HTR-8/SVneo (cell line): ENCODE measurements at places on chromosomes 2 and 18.

DNA sequence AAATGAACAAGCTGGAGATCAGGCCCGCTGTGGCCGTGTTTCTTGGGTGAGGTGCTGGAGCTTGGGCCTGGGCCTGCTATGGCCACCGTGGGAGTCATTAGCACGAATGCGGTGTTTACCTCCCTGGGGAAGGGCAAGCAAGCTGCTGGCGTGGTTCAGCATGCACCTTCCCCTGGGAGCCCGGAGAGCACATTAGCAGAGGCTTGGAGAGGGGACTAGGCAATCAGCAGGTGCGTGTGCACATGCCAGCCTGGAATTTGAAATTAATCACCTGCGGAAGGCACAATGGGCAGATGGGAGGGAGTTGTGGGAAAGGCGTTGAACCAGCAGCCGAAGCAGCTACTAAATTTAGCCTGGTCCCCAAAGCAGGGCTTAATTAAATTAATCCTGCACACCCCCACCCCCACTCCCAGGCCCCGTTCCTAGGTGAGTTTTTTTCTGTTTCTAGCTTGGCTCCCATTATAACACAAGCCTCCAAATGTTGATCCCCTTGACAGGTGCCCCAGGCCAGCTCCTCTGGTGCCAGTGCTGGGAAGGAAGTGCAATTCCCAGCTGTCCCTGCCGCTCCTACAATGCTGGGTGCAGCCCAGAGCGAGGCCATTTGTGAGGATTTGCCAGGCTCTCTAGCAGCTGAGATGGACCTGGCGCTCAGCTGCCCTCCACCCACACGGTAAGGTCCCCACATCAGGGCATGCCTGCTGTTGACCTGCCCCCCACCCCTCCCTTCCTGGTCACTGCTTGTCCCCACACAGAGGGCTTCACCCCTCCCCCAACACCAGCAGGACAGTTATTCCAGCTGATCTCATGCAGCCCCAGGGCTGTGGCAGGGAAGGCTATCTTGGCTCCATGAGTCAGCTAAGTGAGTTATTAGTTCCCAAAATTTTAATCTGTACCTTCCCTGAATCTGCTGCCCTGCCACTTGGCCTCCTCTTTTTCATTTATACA, 115.0 kb downstream of the ZBTB7C start:
- no peak for DNase-seq

GRCh38 chr2:36352701-36353100, 2.9 kb upstream of the CRIM1 start:
- DNase-seq: no peak

DNA sequence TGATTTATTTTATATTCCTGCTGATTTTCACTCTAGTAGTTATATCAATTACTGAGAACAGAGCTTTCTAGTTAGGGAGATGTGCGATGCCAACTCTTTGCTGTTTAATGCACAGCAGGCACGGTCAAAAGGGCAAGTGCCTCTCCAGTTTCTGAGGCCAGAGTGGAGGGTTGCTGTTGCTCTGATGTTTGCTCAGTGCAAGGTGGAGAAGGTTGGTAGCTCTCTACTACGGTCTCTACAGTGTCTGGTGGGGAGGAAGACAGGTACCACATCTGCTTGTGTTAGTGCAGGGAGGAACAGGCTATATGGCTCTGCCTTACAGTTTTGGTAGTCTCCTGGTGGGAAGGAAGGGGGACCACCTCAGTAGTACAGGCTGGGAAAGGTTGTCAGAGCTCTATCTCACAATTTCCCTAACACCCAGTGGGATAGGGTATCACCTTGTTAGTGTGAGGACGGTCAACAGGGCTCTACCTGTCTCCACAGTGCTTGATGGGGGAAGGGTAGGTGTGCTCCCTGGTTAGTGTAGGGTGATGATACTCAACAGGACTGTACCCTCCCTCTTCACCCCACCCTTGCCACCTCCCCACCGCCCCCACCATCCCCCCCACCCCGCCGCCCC, 85.9 kb downstream of the FANCL start:
- no peak for DNase-seq

DNA sequence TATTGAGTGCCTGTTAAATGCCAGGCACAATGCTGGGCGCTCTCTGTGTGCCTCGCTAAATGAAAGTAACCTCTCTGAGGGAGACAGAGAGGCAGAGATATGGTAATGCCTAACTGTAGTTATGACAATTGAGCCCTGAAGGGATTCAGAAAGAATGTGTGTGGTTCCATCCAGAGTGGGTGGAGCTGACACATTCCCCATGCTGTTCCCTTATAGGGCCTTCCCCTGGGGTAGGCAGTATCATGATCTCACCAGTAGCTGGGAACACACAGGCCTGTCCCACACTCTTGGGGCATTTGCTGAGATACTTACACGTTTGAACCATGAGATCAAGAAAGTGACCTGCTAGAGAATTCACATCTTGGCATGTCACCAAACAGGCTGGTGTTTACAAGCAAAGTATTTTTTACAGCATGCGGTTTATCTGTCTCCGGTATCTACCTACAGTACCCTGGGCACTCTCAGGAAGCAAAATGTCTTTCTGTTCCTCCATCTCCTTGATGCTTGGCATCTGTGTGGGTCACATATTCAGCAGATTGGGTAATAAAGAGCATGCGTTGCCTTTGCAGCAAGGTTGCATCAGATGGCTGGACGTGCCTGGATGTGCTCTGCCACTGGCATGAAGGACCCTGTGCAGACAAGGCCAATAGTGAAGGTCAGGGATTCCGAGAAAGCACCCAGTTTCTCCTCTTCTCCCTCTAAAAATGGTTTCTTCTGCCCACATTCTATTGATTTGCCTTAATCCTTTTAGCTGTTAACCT, 9.4 kb downstream of the CTIF start:
- peak; percentile 62 for DNase-seq

DNA sequence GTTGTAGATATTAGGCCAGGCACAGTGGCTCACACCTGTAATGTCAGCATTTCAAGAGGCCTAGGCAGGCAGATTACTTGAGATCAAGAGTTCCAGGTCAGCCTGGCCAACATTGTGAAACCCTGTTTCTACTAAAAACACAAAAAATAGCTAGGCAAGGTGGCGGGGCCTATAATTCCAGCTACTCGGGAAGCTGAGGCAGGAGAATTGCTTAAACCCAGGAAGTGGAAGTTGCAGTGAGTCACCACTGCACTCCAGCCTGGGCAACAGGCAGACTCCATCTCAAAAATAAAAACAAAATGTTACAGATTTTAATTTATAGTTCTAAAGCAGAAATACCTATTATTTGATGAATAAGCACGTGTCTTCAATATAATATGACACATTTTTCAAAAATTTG, 65.6 kb upstream of the UBXN4 start:
- DNase-seq: no peak

DNA sequence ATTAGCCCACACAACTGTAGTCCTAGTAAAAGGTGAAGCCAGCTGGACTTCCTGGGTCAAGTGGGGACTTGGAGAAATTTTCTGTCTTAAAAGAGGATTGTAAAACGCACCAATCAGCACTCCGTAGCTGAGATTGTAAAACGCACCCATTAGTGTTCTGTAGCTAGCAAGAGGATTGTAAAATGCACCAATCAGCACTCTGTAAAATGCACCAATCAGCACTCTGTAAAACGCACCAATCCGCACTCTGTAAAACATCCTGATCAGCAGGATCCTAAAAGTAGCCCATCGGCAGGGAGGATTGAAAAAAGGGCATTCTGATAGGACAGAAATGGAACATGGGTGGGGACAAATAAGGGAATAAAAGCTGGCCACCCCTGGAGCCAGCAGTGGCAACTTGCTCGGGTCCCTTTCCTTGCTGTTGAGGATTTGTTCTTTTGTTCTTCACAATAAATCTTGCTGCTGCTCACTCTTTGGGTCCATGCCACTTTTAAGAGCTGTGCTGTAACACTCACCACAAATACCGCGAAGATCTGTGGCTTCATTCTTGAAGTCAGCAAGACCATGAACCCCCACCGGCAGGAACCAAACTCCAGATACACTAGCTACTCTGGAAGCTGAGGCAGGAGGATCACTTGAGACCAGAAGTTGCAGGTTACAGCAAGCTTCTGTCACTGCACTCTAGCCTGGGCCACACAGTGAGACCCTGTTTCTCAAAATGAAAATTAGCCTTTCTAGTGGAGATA, 102.6 kb downstream of the HS6ST1 start:
- DNase-seq: no peak

- DNase-seq: peak; percentile 14
Observed at GRCh38 chr2:210617732-210618330, 61.4 kb downstream of the CPS1 start.

- no peak for DNase-seq
Observed at GRCh38 chr2:138294451-138294850, 207.1 kb upstream of the SPOPL start.

- no peak for DNase-seq
Observed at GRCh38 chr2:67038195-67038594, 358.9 kb upstream of the ETAA1 start.

- no peak for DNase-seq
Observed at GRCh38 chr18:61575419-61575818, 242.2 kb downstream of the CDH20 start.

DNA sequence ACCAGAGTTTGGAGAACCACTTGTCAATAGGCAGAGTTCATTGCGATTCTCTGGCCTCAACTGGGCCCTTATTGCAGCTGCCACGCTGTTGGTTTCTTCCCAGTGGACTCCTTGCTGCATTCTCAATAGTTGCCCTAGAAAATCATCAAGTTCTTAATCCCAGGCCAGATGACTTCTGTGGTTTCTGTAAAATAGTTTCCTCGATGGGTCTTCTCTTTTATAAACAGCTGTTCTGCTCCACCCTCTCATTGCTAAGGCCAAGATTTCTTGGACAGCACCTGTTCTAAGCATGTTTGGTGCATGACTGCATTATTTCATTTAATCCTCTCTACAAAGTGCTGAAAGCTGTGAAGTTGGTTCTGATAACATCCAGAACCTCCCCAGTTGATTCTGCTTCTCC, 131.0 kb downstream of the BCL2L11 start:
- no peak for DNase-seq

DNA sequence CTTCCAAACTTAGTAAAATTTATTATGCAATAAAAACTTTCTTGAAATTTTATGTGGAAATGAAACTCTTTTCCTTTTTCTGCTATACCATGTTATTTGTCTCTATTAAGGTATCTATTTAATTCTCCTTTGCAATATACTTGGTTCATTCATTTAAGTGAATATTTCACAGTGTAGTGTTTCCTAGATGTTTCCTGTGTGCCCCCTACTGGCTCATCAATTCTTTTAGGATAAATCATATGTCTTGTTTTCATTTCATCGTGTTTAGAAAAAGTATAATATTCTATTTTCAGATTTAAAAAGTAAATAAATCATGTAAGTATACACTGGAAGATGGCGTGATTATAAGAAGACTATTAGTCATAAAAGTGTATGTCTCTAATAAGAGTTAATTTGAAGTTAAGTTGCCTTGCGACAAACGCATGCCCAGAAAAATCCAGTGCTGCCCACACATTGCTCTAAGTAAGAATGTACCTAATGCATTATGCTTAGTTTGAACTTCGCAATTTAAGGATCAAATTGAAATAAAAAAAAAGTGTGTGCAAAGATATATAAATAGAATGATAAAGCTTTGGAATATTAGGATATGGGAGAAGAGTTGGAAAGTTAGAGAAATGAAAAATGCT, 525.4 kb downstream of the KCNJ3 start:
- peak; percentile 11 for DNase-seq

DNA sequence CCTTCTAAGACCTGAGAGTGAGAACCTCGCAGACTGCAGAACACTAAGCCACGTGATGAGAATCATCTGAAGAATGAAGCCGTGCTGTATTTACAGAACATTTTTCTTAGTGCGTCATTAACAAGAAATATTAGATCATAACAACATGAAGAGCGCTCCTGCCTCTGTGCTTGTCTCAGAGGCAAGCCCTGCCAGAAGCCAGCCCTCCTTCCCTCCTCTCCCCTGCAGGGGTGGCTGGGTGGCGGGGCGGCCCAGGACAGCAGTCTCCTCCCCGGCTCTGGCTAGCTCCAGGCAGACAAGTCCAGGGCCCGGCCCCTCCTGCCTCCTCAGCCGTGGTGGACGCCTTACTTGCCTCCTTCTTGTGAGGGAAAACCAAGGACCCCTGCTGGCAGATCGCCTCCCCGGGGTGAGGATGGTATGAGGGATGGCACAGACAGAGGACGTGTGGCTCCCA, 262.7 kb downstream of the TWIST2 start:
- no peak for DNase-seq

DNA sequence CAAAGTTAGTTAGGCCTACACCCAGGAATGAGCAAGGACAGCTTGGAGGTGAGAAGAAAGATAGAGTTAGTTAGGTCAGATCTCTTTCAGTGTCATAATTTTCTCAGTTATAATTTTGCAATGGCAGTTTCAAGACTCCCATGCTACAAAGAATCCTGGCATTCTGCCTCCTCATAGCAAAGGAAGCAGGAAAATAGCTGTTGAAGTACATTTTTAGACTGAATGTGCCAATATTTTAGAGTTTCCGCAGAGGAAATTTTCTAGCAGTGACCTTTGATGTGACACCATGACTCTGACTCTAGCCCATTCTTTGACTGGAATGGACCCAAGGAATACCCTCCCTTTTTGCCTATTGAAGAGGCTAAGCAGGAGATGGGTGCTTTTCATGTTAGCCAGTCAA, 371.7 kb downstream of the PIK3C3 start:
- no peak for DNase-seq

- DNase-seq: no peak
Observed at GRCh38 chr2:152456262-152456661, 121.3 kb downstream of the FMNL2 start.
